ENCODE measurements at places on chromosomes 12 and 14. TPM values are rescaled to one million over a fixed set of nuclear protein-coding genes. Genes with fewer than 3 reads are reported as not detected.

DNAJC22 gene
- total RNA-seq = not detected

FZD10 gene
- total RNA-seq = not detected

SLC41A2 gene
- total RNA-seq = 5.3 TPM

POTEM gene
- total RNA-seq = not detected

CFAP54 gene
- total RNA-seq = 0.38 TPM

CMA1 gene
- total RNA-seq = not detected

DNA sequence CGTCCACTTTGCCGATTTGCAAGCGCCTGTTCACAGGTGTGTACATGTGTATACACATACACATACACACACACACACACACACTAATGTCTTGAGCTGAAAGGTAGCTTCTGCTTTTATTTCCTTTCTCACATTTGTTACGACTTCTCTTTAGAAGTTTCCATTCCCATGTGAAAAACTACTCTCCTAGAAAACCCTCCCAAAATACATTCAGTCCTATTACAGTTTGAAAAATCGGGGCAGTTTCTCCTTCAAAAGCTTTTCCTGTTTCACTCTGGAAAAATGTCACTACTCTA is 3.9 kb downstream of the BLTP3B start:
- H3K27me3 ChIP-seq = no peaks in the 10 kb centered on the region
- H3K4me1 ChIP-seq = peaks cover 53% of the 10 kb centered on the region
- no peak for DNase-seq
- no peak overlapping the region for H3K4me3 ChIP-seq
- no peak overlapping the region for H3K27ac ChIP-seq
- peaks cover 19% of the 10 kb centered on the region for H3K36me3 ChIP-seq

GRCh38 chr12:7989827-7990491 is 42.6 kb upstream of the FOXJ2 start:
- DNase-seq = peak; percentile 93
- H3K36me3 ChIP-seq = no peaks in the 10 kb centered on the region
- H3K4me3 ChIP-seq = peak overlapping the region; percentile 51
- H3K27me3 ChIP-seq = no peaks in the 10 kb centered on the region
- H3K27ac ChIP-seq = peak overlapping the region; percentile 84

- no peaks in the 10 kb centered on the region for H3K4me1 ChIP-seq
- peaks cover 19% of the 10 kb centered on the region for H3K36me3 ChIP-seq
- H3K27ac ChIP-seq = no peak overlapping the region
- DNase-seq = no peak
Observed at GRCh38 chr12:106425061-106425702, 67.6 kb downstream of the POLR3B start.

- H3K36me3 ChIP-seq = no peaks in the 10 kb centered on the region
- no peak overlapping the region for H3K4me3 ChIP-seq
- H3K27ac ChIP-seq = no peak overlapping the region
- DNase-seq = no peak
- H3K4me1 ChIP-seq = no peaks in the 10 kb centered on the region
Observed at GRCh38 chr12:131380965-131381705, 329.8 kb upstream of the SFSWAP start.

DNA sequence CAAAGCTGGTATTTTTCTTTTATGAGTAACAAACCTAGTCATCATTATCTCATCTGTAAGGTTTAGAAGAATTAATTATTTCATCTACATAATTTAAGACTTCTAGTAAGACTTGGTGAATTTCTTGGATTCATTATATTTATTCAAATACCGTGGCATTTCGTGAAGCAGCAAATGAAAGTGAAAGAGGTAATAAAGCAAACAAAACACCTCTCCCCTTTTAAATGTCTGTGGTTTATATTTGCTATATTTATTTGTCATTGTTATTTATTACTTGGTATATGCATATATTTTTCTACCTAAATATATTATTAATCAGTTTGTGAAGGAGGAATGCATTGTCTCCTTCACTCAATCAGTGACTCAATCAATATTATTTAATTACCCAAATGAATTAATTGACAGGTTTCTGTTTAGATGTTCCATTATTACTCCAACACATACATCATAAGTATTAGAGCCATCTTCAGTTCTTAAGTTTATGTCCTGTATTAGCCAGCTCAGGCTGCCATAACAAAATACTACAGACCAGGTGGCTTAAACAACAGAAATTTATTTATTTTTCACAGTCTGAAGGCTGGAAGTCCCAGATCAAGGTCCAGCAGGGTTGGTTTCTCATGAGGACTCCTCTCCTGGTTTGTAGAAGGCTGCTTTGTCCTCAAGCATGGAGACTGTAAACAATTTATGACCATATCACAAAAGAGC is 6.6 kb downstream of the CFAP54 start:
- H3K27ac ChIP-seq = no peak overlapping the region
- no peaks in the 10 kb centered on the region for H3K27me3 ChIP-seq
- no peak overlapping the region for H3K4me3 ChIP-seq
- H3K36me3 ChIP-seq = no peaks in the 10 kb centered on the region

DNA sequence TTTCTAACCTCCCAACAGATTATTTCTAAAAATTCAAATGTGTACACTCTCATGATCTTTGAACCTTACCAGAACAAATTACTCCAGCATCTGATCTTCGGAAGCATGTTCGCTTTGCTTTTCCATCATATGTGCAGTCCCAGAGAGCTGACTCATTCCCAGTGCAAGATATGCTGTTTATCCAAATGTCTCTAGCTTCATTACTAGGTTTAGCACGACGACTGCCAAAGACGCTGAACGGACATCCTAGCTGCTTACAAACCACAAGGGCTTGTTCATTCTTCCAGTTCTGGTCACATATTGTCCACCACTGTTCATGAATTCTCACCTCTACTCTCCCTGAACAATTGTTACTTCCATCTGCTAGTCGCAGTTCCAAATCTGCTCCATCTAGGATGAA is 40.5 kb downstream of the CD163L1 start:
- no peak for DNase-seq
- no peaks in the 10 kb centered on the region for H3K4me1 ChIP-seq
- no peaks in the 10 kb centered on the region for H3K36me3 ChIP-seq
- H3K4me3 ChIP-seq = no peak overlapping the region
- H3K27ac ChIP-seq = no peak overlapping the region

DNA sequence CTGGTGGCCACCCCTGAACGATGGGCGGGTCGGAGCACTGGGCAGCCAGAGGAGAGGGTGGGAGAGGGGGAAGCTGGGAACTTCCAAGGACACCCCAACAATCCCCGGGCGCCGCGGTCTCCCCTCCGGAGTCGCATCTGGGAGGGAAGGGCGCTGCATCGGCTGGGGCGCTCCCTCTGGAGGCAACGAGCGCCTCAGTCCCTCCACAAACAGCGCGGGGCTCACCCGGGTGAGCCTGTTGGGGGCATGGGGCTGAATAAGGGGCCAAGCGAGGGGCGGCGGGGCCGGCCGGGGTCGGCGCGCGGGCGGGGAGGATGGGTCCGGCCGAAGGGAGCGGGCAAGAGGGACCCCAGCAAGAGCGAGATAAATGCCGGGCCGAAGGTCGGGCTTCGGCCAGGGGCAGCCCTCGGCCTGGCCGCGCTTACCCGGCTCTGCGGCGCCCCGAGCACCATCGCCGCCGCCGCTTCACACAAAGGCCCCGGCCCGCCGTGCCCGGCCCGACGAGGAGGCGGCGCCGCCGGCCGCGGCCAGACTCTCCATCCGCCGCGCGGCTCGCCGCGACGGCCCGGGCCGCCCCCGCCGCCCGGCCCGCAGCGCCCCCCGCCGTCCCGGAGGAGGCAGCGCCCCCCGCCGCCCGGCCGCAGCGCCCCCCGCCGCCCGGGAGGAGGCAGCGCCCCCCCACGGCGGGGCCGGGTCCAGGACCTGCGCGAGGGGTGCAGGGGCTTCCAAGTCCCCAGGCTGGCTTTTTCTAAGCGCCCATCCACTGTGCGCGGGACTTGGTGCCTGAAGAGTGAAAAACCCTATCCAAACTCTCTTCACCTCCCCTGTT is at the start of gene ZBTB39:
ZBTB39 (minus strand) TSS at position 567 of the 829 bp plus-strand sequence. CDS start 1,629 bp downstream, outside the sequence.
- peak within 1 kb of the TSS; percentile 83 for H3K4me3 ChIP-seq
- H3K27me3 ChIP-seq = no peaks in the 10 kb centered on the region
- peak within 1 kb of the TSS; percentile 80 for H3K27ac ChIP-seq
- peak; percentile 65 for DNase-seq

- peak; percentile 60 for DNase-seq
- H3K4me1 ChIP-seq = no peaks in the 10 kb centered on the region
- no peaks in the 10 kb centered on the region for H3K27me3 ChIP-seq
- peaks cover 21% of the 10 kb centered on the region for H3K36me3 ChIP-seq
Observed at GRCh38 chr12:92827836-92828431, 101.2 kb downstream of the EEA1 start.

- H3K27me3 ChIP-seq = no peaks in the 10 kb centered on the region
- H3K4me3 ChIP-seq = no peak overlapping the region
Observed at GRCh38 chr12:94333396-94333795, 126.3 kb downstream of the CEP83 start.

- peak overlapping the region; percentile 74 for H3K27ac ChIP-seq
- no peaks in the 10 kb centered on the region for H3K27me3 ChIP-seq
- peak; percentile 76 for DNase-seq
- H3K36me3 ChIP-seq = no peaks in the 10 kb centered on the region
- H3K4me1 ChIP-seq = peaks cover 59% of the 10 kb centered on the region
Observed at GRCh38 chr12:104680491-104680890, 223.7 kb downstream of the CHST11 start.

DNA sequence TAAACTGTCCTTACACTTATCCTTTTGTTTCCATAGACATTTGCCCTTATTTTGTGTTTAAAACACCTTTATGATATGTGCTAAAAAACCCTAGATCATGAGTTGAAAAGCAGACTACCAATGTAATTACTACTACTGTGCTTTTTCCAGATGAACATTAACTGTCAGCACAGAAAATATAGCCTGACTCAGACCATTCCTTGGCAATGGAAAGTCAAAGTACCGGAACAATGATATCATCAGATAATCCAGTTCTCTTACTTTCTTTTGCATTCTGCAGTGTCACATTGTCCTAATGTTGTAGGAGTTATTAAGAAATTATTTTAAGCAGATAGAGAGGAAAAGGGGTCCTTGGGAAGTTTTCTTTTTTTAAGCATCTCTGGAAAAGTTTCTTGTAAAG is 1189.0 kb upstream of the FLRT2 start:
- no peak overlapping the region for H3K4me3 ChIP-seq
- H3K27me3 ChIP-seq = no peaks in the 10 kb centered on the region
- no peaks in the 10 kb centered on the region for H3K36me3 ChIP-seq
- H3K4me1 ChIP-seq = no peaks in the 10 kb centered on the region
- no peak for DNase-seq

- no peak overlapping the region for H3K4me3 ChIP-seq
- H3K27me3 ChIP-seq = no peaks in the 10 kb centered on the region
- H3K4me1 ChIP-seq = peaks cover 65% of the 10 kb centered on the region
- H3K36me3 ChIP-seq = peaks cover 2% of the 10 kb centered on the region
- H3K27ac ChIP-seq = no peak overlapping the region
Observed at GRCh38 chr12:120853188-120853587, 51.0 kb downstream of the SPPL3 start.

DNA sequence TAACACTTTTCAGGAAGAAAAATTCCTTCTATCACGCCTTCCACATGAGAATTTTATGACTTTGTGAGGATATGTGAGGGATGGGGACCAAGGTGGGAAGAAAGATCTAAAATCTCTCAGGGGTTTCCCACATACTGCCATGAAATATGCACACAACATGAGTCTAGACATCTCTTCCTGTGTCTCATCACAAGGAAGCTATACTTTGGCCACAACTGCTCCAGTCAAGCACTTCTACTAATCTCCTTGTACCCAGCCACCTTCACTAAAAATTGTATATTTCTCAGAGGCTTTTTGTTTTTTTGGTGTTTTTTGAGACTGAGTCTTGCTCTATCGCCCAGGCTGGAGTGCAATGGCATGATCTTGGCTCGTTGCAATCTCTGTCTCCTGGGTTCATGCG is 3.2 kb downstream of the OSBPL8 start:
- H3K4me3 ChIP-seq = peak overlapping the region; percentile 7
- no peak for DNase-seq
- no peak overlapping the region for H3K27ac ChIP-seq

GRCh38 chr12:90449611-90450010 is 505.4 kb downstream of the CCER1 start:
- no peaks in the 10 kb centered on the region for H3K4me1 ChIP-seq
- H3K27me3 ChIP-seq = no peaks in the 10 kb centered on the region
- no peaks in the 10 kb centered on the region for H3K36me3 ChIP-seq
- H3K27ac ChIP-seq = no peak overlapping the region
- DNase-seq = no peak
